ENCODE measurements at places on chromosomes 6 and 20. TPM values are rescaled to one million over a fixed set of nuclear protein-coding genes. Genes with fewer than 3 reads are reported as not detected.

Gene ZNF451
- 68.4 TPM for total RNA-seq

DNA sequence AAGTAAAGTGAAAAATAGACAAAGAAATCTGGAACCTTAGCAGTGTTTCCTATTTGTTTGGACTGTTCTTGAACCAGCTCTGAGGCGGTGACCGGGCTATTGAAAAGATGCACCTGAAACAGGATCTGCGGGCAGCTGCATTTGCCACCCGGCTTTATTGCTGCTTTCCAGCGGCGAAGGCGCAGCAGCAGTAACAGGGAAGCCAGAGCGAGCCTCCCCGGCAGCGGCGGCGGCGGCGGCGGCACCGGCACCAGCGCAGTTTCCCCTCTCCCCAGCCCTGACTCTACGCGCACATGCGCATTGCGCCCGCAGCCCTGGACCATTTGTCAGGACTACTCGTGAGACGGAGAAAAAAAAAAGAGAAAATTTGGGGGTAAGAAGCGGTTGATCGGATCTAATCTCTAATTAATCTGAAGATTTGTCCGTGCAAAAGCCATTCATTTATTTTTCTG is at the start of gene L3MBTL3:
Gene L3MBTL3 (plus strand): TSS at position 290 of the 452 bp plus-strand sequence. CDS start 24,119 bp downstream, outside the sequence.
- H3K27ac ChIP-seq, result peak within 1 kb of the TSS; percentile 98
- DNase-seq, result peak; percentile 93
- H3K27me3 ChIP-seq, result no peaks in the 10 kb centered on the region
- no peaks in the 10 kb centered on the region for H3K4me1 ChIP-seq
- peak within 1 kb of the TSS; percentile 98 for H3K4me3 ChIP-seq

- H3K27me3 ChIP-seq, result no peaks in the 10 kb centered on the region
- no peak for DNase-seq
- H3K4me3 ChIP-seq, result no peak overlapping the region
- H3K36me3 ChIP-seq, result no peaks in the 10 kb centered on the region
- H3K4me1 ChIP-seq, result peaks cover 19% of the 10 kb centered on the region
Observed at GRCh38 chr6:24844903-24845302, 46.2 kb upstream of the ARMH2 start.

DNA sequence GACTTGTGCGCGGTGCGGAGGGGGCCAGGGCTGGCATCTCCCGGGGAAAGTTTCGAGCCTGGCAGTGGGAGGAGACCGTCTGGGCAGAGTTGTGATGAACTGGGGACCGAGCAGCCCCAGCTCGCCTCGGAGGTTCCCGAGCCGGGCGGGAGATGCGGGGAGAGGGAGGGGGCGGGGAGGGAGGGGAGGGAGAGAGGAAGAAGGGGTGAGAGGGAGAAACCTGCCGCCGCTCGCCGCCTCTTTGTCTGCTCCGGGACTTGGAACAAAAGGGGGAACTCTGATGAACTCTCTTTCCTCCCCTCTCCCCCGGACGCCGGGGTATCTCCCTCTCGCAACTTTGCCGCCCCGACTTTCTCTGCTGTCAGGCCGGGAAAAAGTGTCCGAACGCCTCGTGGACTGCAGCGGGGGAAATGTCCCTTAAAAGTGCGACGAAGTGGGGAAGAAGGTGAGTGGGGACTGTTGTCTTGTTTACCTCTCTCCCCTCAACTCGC is 72.7 kb downstream of the SOX4 start:
- H3K4me1 ChIP-seq, result peaks cover 41% of the 10 kb centered on the region
- H3K27ac ChIP-seq, result peak overlapping the region; percentile 81
- H3K4me3 ChIP-seq, result peak overlapping the region; percentile 95
- H3K27me3 ChIP-seq, result peaks cover 48% of the 10 kb centered on the region
- DNase-seq, result no peak

Data from type B pancreatic cell (in vitro differentiated cells).